Lung (tissue), 17 donors: ENCODE measurements at places on chromosomes 2 and 18. TPM values are rescaled to one million over a fixed set of nuclear protein-coding genes. Genes with fewer than 3 reads are reported as not detected.
A peak's percentile ranks its signal among the peaks of the same experiment; 100 is the strongest.

The DOK6 gene
- total RNA-seq, result 4.2 TPM

DNA sequence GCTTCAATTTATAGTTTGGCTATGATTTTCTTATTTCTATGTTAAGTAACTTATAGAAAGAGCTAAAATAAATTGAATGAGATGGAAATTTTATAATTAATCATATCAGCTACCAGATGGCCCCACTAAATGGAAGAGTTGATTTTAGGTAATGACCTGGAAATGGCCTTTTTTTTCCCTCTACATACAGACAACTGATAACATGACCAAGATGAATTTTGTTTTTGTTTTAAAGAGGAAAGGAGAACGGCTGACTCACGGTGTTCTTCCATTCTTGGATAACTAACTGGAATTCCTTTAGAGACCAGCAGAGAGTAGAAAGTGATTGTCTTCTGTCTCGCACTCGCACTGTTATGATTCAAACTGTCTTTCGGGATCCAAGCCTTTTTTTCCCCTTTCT, 91.0 kb downstream of the TMEM185B start:
- no peak overlapping the region for H3K27ac ChIP-seq
- H3K4me1 ChIP-seq, result no peaks in the 10 kb centered on the region
- no peak overlapping the region for H3K4me3 ChIP-seq
- no peak for DNase-seq
- H3K36me3 ChIP-seq, result peaks cover 2% of the 10 kb centered on the region

- DNase-seq, result no peak
- no peak overlapping the region for H3K4me3 ChIP-seq
- peak overlapping the region; percentile 5 for H3K27ac ChIP-seq
- H3K4me1 ChIP-seq, result no peaks in the 10 kb centered on the region
- no peaks in the 10 kb centered on the region for H3K36me3 ChIP-seq
- no peaks in the 10 kb centered on the region for H3K27me3 ChIP-seq
Measured at GRCh38 chr2:157261199-157261782, 3.8 kb downstream of the GALNT5 start.

DNA sequence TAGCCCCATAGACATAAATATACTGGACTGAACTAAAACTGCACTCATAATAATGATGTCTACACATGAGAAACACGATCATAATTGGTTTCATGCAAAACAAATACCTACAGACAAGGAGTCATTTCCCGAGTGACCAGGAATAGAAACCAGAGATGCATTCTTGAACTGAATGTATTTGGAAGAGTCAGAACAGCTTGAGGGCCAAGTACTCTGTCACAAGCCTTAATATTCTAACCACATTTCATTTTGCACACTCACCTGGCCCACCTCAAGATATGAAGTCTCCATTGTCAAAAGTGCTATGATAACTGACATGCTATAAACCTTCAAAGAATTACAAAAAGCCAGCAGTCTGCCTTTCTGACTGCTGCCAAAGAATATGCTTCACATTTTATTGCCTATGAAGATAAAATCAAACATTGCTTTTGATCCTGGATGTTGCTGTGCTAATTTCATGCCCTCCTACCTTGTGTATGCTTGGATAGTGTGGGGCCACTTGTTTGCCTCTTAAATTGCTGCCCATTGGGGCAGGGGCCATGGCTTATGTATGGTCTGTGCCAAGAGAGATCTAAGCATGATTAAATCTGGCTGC, 18.9 kb upstream of the ASAP2 start:
- DNase-seq, result no peak
- no peaks in the 10 kb centered on the region for H3K27me3 ChIP-seq
- H3K4me3 ChIP-seq, result no peak overlapping the region
- no peak overlapping the region for H3K27ac ChIP-seq
- no peaks in the 10 kb centered on the region for H3K36me3 ChIP-seq
- H3K4me1 ChIP-seq, result peaks cover 5% of the 10 kb centered on the region

The CXCR1 gene
- 1.9 TPM for total RNA-seq

DNA sequence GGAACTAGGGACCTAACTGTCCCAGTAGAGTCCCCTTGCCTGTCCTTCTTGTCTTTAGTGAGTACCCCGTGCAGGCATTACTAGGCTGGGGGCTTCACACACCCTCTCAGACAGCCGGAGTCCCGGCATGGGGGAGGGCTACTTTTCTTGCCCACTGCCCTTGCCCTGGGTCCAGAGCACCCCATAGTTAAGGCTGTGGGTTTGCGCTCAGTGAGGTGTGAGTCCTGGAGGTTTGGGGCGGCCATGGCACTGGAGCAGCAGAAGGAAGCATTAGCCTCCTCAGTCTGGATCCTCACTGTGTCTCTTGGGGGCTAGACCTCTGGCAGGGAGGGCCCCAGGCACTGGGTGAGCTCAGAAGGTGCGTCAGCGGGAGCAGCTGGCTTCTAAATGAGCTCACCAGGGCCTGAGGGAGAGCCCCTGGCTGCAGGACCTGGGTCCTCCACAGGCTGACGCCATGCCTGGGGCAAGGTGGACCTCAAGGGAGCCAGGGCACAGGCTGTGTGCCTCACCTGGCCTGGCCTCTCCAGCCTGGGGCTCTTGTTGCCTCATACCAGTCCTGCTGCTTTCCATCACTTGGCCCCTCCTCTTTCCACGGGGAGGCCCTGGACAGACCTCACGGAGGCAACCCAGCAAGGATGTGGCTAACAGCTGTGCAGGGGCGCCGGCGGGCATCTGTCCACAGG, 27.4 kb downstream of the HS6ST1 start:
- no peak overlapping the region for H3K27ac ChIP-seq
- peaks cover 5% of the 10 kb centered on the region for H3K4me1 ChIP-seq
- H3K4me3 ChIP-seq, result no peak overlapping the region
- no peaks in the 10 kb centered on the region for H3K27me3 ChIP-seq
- no peaks in the 10 kb centered on the region for H3K36me3 ChIP-seq

The DYNAP gene
- not detected for total RNA-seq

The RAB12 gene
- 36.3 TPM for total RNA-seq

DNA sequence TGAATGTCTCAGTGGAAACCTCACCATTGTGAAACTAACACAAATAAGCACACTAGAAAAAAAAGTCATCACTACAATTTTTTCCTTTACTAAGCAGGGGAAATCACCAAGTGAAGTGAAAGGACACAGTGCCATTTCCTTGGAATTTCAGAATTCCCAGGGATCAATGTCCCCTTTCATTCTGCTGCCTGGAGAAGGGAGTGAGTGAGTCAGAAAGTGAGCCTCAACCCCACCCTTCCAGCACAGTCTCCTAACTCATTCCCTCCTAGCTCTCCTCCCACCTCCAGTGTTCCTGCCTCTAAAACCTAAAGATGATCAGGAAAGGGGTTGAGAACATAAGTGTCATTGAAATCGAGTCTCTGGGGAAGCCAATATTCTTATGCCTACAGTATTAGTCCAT, 608.5 kb downstream of the RNF144A start:
- H3K36me3 ChIP-seq, result no peaks in the 10 kb centered on the region
- H3K27ac ChIP-seq, result no peak overlapping the region
- no peak overlapping the region for H3K4me3 ChIP-seq
- H3K4me1 ChIP-seq, result peaks cover 8% of the 10 kb centered on the region

The PAX3 gene
- not detected for total RNA-seq

The HS1BP3 gene
- 38.1 TPM for total RNA-seq

- DNase-seq, result no peak
- H3K27me3 ChIP-seq, result no peaks in the 10 kb centered on the region
- no peak overlapping the region for H3K4me3 ChIP-seq
Measured at GRCh38 chr2:219292616-219293015, 13.4 kb downstream of the DNAJB2 start.

DNA sequence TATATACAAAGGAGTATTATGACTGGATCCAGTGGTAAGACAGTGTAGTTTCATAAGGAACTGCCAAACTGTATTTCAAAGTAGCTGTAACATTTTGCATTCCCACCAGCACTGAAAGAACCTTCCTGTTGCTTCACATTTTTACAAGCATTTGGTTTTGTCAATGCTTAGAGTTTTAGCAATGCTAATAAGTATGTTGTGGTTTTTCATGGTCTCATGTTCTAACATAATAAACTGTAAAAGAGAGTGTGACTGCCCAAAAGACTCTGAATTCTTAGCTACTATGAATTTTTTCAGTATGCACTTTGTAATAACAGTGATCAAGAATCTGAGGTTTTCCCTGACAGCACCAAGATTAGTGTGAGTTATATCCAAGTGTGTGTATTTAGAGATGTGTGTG, 604.2 kb downstream of the XIRP2 start:
- H3K4me1 ChIP-seq, result peaks cover 3% of the 10 kb centered on the region
- no peak overlapping the region for H3K27ac ChIP-seq
- no peaks in the 10 kb centered on the region for H3K36me3 ChIP-seq

GRCh38 chr18:33603454-33603853, 25.4 kb downstream of the ASXL3 start:
- peaks cover 4% of the 10 kb centered on the region for H3K4me1 ChIP-seq
- no peaks in the 10 kb centered on the region for H3K36me3 ChIP-seq
- H3K27ac ChIP-seq, result no peak overlapping the region
- H3K27me3 ChIP-seq, result no peaks in the 10 kb centered on the region

The GCKR gene
- 0.31 TPM for total RNA-seq

The SCYGR4 gene
- total RNA-seq, result not detected
